ENCODE measurements at places on chromosomes 2 and 18.

- no peak for DNase-seq
These were observed 82.5 kb downstream of the TMEM247 start for GRCh38 chr2:46561731-46562450.

DNA sequence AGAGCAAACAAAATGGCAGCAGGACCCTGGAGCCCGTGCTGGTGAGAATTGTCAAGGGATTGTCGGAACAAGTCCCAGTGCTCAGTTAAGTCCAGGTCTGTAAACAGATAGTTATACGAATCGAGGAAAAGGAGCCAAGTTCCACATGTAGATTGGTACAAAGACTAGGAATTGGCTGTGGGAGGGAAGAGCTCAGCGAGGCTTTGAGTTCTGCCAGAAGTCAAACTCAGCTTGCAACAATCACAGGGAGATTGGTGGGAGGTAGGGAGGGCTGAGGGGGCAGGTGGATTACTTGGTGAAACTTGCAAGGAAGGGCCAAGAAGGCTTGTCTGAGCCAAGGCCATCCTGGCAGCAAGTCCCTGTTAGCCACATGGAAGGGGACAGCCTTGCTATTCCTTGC is 217.8 kb upstream of the ARL4C start:
- DNase-seq = no peak

- DNase-seq = no peak
These were observed 153.0 kb downstream of the TMEM247 start for GRCh38 chr2:46632349-46632748.

- no peak for DNase-seq
These were observed 5.0 kb downstream of the NT5DC4 start for GRCh38 chr2:112725545-112726457.

DNA sequence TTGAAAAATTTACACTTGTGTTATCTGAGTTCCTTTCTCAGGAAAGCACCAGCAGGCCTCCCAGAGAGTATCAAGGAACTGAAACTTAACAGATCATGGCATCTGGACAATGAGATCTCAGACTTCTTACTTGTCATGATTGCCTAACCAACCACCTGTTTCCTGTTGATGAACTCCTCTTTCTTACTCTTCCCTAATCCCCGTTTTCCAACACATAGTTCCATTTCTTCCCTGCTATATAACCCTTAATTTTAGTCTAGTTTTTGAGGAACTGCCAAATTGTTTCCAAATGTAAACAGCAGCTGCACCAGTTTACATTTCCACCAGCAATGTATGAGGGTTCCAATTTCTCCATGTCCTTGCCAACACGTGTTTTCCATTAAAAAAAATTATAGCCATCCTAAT is 6.1 kb upstream of the FAM171B start:
- peak; percentile 32 for DNase-seq

- no peak for DNase-seq
These were observed 85.8 kb upstream of the GLS start for GRCh38 chr2:190794790-190795189.

GRCh38 chr2:73324126-73324725 is 30.9 kb upstream of the EGR4 start:
- DNase-seq = no peak

- no peak for DNase-seq
These were observed 54.1 kb downstream of the VIL1 start for GRCh38 chr2:218472988-218473387.

DNA sequence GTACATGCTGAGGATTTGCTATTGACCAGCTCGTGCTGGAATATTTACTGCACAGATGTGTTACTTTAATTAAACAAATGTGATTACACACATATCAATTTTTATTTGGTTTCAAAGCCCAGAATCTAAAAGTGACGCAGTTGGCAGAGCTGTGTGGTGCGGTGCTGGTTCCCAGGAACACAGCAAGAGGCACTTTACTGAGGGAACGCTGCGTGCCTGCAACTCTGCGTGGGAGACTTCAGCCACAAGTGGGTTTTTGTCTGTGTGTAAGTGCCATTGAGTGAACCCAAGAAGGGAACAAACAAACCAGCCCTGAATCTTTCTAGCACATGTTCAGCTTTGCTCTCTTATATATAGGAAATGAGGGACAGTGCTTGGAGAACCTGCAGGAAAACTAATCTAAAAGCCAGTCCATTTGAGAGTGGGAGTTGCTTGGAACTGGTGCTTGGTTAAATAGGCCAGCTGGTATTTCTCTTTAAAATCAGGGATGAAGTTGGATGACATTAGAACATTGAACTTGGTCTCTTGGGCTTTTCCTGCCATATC is 196.6 kb upstream of the CELF4 start:
- no peak for DNase-seq

- no peak for DNase-seq
These were observed 9.1 kb downstream of the ITM2C start for GRCh38 chr2:230873661-230874401.

DNA sequence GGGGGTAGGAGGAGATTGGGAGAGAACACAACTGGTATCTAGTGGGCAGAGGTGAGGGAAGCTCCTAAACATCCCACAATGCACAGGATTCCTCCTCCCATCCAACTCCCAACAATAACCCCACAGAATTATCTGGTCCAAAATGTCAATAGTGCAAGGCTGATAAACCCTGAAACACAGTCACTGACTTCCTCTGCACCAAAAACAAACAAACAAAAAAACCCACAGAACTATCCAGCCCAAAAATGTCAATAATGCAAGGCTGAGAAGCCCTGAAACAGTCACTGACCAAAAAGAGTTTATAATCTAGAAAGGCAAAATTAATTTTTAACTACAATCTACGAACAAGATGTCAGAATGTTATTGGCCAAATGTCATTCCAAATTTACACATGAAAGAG is 9.8 kb downstream of the TMX3 start:
- no peak for DNase-seq

DNA sequence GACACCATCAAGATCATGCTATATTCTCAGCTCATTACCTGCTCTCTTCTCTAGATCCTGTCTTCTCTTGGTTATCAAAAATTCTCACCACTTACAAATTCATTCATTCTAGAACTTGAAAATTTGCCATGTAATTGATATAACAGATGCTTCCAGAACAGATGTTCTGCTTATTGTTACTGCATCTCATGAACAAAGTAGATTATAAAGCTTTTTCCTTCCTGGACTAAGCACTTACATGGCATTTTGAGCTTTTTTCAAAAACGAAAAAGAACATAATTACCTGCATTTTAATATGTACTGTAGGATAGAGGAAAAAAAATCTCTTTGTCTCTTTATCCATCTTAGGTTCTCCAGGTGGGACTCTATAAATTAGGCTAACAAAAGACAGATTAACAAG is 79.6 kb upstream of the CREB1 start:
- no peak for DNase-seq

DNA sequence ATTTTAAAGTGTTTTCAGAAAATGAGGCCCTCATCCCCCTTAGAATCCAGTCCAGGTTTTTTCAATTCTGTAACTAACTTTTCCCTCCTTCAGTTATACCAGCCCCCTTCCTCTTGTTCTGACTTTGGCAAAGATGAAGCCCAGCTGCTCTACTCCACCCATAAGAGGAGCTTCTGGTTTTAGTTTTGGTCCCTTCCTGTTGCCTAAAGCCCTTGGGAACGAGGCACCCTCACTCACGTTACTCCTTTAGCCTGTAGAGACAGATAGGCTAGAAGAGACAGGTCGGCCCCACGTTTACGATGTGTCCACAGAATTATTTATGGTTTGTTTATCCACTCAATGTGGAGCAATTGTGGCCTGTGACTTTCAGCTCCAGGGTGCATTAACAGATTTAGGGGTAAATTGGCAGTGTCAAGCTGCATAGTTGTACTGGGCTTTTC is 454.2 kb upstream of the TNP1 start:
- DNase-seq = no peak

Data from HL-60 (cell line).